Thyroid gland (tissue), 4 donors: ENCODE measurements at places on chromosomes 16 and 17. TPM values are rescaled to one million over a fixed set of nuclear protein-coding genes. Genes with fewer than 3 reads are reported as not detected.

The UNC13D gene
- 5.8 TPM for total RNA-seq

DNA sequence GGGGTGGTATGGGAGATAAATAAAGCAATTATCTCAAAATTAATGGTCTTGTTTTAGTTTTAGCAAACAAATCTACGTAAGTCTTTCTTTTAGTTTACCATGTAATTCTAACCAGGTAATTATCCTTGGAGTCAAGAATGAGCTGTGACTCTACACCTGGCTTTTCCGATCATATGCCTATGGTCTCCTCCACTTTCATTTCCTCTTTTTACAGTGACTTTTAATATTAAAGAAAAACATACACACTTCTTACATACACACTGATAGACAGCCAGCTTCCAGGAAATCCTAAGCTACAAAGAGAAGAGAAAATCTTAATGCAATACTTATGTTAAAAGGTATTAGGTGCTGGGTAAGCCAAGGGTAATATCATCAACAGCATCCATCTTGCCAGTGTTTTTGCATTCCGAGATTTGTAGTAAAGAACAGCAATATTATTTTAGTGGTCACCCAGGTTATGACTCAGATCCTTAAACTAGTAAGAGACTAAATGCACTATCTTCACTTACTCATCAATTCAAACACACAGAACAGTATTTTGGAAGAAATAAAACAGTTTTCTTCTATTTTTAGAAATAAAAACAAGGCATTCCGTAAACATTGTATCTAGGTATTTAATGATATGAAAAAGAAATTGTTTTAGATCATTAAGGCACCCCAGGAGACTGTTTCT is 4.4 kb upstream of the IRX5 start:
- H3K27ac ChIP-seq, result no peak overlapping the region
- H3K4me1 ChIP-seq, result peaks cover 11% of the 10 kb centered on the region
- DNase-seq, result no peak

- no peaks in the 10 kb centered on the region for H3K36me3 ChIP-seq
- H3K27me3 ChIP-seq, result no peaks in the 10 kb centered on the region
- no peak for DNase-seq
- no peak overlapping the region for H3K27ac ChIP-seq
- peaks cover 25% of the 10 kb centered on the region for H3K4me1 ChIP-seq
- no peak overlapping the region for H3K4me3 ChIP-seq
Observed at GRCh38 chr16:14511800-14512135, 118.3 kb downstream of the PARN start.

The GAST gene
- total RNA-seq, result not detected

- no peaks in the 10 kb centered on the region for H3K36me3 ChIP-seq
- no peak overlapping the region for H3K27ac ChIP-seq
- DNase-seq, result peak; percentile 42
- H3K4me1 ChIP-seq, result peaks cover 34% of the 10 kb centered on the region
- no peak overlapping the region for H3K4me3 ChIP-seq
Observed at GRCh38 chr16:57282510-57283213, 1.8 kb downstream of the PLLP start.

- H3K4me3 ChIP-seq, result peak overlapping the region; percentile 3
- peak; percentile 33 for DNase-seq
- H3K4me1 ChIP-seq, result peaks cover 45% of the 10 kb centered on the region
- H3K27me3 ChIP-seq, result no peaks in the 10 kb centered on the region
Observed at GRCh38 chr17:28045304-28045703, 2.8 kb downstream of the NLK start.

DNA sequence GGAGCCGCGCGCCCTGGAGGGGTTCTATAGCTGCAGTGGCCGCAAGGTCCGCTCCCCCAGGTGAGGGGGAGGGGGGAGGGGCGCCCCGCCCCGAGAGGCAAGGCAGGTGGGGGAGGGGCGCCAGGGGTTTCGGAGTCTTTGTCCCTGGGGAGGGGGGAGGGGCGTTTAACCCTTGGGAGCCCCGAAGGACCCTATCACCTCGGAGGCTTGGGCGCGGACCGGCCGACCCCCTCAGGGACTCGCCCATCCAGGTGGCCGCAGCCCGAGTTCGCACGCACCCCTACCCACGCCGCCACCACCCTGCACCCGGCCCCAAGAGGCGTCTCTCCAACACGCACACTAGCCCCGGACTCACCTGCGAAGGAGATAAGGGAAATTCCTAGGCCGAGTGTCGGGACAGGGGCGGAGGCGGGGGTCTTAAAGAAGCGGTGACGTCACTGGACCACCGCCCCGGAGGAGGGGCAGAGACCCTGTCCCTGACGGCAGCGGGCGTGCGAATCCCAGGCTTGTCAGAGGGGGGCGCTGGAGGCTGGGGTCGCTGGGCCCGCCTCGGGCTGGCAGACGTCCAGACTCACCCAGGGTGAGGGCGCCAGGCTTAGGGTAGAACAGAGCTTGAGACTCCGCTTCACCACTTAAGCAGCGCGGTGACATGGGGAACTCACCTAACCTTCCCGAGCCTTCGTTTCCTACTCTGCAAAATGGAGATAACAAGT is at the start of gene CLDN6:
TSS of gene CLDN6 (minus strand) at position 390 of the 713 bp plus-strand sequence. CDS start 2,162 bp downstream, outside the sequence.
- no peak within 1 kb of the TSS for H3K4me3 ChIP-seq
- no peak within 1 kb of the TSS for H3K27ac ChIP-seq
- H3K4me1 ChIP-seq, result peaks cover 30% of the 10 kb centered on the region
- peak; percentile 30 for DNase-seq
- H3K36me3 ChIP-seq, result no peaks in the 10 kb centered on the region

The CHRNE gene
- 0.54 TPM for total RNA-seq

- peaks cover 11% of the 10 kb centered on the region for H3K4me1 ChIP-seq
- H3K27me3 ChIP-seq, result no peaks in the 10 kb centered on the region
- no peak for DNase-seq
- no peak overlapping the region for H3K27ac ChIP-seq
Observed at GRCh38 chr17:7396147-7396546, 1.8 kb upstream of the PLSCR3 start.

The EFCAB5 gene
- not detected for total RNA-seq

- peak overlapping the region; percentile 97 for H3K27ac ChIP-seq
- no peak overlapping the region for H3K4me3 ChIP-seq
- H3K36me3 ChIP-seq, result no peaks in the 10 kb centered on the region
- H3K27me3 ChIP-seq, result no peaks in the 10 kb centered on the region
Observed at GRCh38 chr17:77286641-77287431, 146.1 kb downstream of the SEC14L1 start.

The NPIPB9 gene
- 8.2 TPM for total RNA-seq

GRCh38 chr17:67388986-67389385 is 11.9 kb downstream of the PITPNC1 start:
- H3K4me1 ChIP-seq, result peaks cover 9% of the 10 kb centered on the region
- no peak overlapping the region for H3K4me3 ChIP-seq

DNA sequence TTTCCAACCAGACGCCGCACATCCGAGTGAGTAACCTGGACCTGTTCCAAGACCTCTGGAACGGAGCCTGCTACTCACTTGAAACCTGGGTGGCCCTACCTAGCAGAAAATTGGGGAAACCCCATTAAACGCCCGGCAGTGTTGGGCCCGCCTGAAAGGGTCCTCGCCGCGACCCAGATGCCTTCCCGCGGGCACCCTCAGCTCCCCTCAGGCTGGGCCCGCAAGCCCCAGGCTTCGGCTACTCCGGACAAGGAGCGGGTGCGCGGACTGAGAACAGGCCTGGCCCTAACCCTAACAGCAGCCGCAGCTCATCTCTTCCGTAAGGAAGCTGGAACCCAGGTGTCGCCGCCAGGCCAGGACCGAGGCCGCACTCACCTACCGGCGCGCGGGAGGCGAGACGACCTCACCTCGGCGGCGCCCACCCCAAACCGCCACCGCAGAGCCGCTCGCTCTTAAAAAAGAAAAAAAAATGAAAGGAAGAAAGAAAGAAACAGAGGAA is 344 bp downstream of the PSME3IP1 start:
- H3K36me3 ChIP-seq, result no peaks in the 10 kb centered on the region
- H3K4me3 ChIP-seq, result peak overlapping the region; percentile 98
- DNase-seq, result peak; percentile 70
- no peaks in the 10 kb centered on the region for H3K27me3 ChIP-seq
- H3K27ac ChIP-seq, result peak overlapping the region; percentile 91
- peaks cover 22% of the 10 kb centered on the region for H3K4me1 ChIP-seq

The FASN gene
- 23.5 TPM for total RNA-seq

GRCh38 chr17:49787884-49788477 is 500 bp upstream of the KAT7 start:
- no peaks in the 10 kb centered on the region for H3K36me3 ChIP-seq
- peaks cover 35% of the 10 kb centered on the region for H3K4me1 ChIP-seq
- no peak for DNase-seq
- peak overlapping the region; percentile 98 for H3K27ac ChIP-seq
- peak overlapping the region; percentile 66 for H3K4me3 ChIP-seq

- no peak overlapping the region for H3K4me3 ChIP-seq
- H3K27ac ChIP-seq, result no peak overlapping the region
- H3K36me3 ChIP-seq, result no peaks in the 10 kb centered on the region
- no peaks in the 10 kb centered on the region for H3K4me1 ChIP-seq
- no peak for DNase-seq
Observed at GRCh38 chr17:63644846-63645245, 22.6 kb downstream of the MAP3K3 start.

DNA sequence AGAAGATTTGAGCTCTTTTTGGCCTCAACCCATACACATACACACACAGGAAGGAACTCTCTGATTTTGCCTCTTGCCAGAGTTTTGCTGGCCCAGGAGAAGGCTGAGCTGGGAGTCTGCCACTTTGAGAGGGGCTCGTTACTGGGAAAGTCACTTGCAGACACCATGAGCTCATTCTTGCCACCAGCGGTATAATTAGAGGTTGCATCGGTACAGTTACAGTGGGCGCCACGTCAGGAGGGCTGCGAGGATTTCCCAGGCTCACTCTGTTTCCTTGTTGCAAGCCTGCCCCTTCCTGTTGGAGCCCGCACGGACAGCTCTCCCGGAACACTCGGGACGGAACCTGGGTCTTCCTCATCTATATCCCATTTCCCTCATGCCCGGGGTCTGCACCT is 3.1 kb upstream of the SDK2 start:
- no peaks in the 10 kb centered on the region for H3K36me3 ChIP-seq
- no peaks in the 10 kb centered on the region for H3K27me3 ChIP-seq
- no peak overlapping the region for H3K27ac ChIP-seq
- no peak for DNase-seq

DNA sequence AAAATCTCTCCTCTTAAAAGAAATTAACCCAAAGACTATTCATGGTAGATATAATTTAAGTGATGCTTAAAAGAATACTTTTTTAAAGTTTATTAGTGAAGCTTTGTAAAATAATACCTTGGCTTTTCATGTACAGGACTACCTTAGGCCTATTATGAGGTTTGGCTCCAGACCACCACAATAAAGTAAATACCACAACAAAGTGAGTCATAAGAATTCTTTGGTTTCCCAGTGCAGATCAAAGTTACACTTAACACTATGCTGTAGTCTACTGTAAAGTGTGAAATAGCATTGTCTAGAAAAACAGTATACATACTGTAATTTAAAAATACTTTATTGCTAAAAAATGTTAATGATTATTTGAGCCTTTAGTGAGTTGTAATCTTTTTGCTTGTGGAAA is 31.7 kb downstream of the CLTC start:
- no peak overlapping the region for H3K27ac ChIP-seq
- H3K36me3 ChIP-seq, result peaks cover 49% of the 10 kb centered on the region
- H3K4me1 ChIP-seq, result peaks cover 7% of the 10 kb centered on the region
- H3K27me3 ChIP-seq, result no peaks in the 10 kb centered on the region
- no peak for DNase-seq

DNA sequence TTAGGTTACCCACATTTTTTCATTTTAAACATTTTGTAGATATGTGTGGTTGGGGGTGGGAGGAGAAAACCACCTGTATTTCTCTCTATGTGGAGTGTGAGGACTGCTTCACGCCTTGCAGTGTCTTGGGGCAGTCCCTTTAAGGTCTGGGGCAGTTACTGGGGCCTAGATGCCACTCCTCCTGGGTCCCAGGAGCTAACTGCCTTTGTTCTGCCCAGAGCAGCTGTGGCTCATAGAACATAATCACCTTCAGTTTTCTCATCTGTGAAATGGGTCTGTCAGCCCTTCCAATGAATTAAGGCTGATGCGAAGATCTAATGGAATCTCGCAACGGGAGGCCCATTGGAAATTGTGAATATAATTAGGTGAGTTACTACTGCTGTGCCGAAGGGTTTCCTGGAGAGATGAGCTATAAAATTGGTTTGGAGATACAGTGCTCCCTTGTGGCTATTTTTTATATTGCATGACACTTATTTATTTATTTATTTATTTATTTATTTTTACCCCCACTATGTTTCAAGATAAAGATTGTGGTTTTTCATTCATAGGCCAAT is 22.9 kb downstream of the DHRS7C start:
- H3K27ac ChIP-seq, result no peak overlapping the region
- H3K4me1 ChIP-seq, result no peaks in the 10 kb centered on the region
- H3K27me3 ChIP-seq, result no peaks in the 10 kb centered on the region
- H3K36me3 ChIP-seq, result no peaks in the 10 kb centered on the region
- DNase-seq, result no peak

DNA sequence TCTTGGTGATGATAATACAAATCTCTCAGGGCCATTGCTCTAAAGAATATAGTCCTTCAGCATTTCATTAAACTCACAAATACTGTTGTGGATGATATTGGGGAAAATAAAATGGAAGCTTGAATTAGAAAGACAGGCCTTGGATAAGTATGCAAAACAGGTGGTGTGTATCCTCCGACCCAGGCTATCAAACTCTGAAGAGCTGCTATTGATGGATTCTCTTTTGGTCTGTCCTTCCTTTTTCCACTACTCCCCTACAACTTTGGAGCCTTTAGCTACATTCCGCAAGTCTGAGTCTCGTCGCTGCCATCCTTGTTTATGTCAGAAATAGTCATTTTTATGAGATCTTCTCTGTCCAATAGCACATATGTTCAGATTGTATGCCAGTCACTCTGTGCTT is 351.6 kb downstream of the KCNJ2 start:
- no peak overlapping the region for H3K27ac ChIP-seq
- H3K27me3 ChIP-seq, result no peaks in the 10 kb centered on the region
- H3K4me1 ChIP-seq, result no peaks in the 10 kb centered on the region

The MYLK3 gene
- total RNA-seq, result 0.11 TPM

DNA sequence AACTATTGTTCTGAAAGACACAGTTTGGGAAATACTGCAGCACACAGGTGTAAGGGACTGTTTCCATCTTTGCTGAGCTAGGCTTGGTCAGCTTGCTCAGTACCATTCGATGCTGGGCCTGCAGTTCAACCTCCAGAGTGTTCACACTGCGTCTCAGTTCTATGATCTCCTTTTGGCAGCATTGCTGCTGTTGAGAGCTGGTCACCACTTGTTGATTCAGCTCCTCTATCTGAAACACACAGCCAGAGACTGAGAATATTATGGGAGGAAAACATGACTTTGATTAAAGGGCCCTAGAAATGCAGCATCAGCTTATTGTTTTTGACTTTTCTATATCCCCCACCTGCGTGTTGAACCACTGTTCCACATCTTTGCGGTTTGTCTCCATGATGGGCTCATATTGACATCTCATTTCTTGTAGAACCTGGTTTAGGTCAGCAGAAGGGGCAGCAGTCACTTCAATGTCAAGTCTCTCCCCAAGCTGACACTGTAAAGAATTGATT is 4.6 kb downstream of the KRT39 start:
- no peaks in the 10 kb centered on the region for H3K27me3 ChIP-seq
- H3K36me3 ChIP-seq, result no peaks in the 10 kb centered on the region
- H3K4me3 ChIP-seq, result no peak overlapping the region
- DNase-seq, result no peak
